RKO (cell line): ENCODE measurements at places on chromosomes 4 and X.

- no peak for DNase-seq
Measured at GRCh38 chr4:22343606-22344005, 172.3 kb downstream of the ADGRA3 start.

- no peak for DNase-seq
Measured at GRCh38 chr4:175371091-175371490, 441.0 kb downstream of the GPM6A start.

- no peak for DNase-seq
Measured at GRCh38 chrX:52870046-52870445, 2.2 kb upstream of the XAGE3 start.

DNA sequence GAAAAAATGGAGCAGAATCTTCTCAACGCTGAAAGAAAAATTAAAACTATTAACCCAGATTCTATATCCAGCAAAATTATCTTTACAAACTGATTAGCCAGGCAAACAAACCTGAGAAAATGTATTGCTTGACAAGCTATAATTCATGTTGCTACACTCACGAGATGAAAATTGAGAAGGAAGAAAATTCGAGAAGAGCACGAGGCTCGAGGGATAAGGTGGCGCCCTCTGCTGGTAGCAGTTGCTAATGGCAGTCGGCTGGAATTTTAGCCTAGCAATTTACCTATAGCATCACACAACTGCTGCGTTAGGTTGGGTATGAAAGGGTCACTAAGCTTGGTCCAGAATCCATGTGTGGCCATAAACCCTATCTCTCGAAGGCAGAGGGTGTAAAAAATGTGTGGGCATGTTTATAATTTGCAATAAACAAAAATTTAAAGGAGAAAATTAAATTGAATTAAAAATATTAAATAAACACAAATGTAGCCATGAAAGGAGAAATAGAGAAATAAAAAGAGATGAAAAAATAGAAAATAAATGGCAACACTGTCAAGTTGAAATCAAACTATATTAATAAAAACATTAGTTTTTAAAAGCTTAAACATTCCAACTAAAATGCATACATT lies 126.6 kb downstream of the PPP4R3C start:
- DNase-seq: peak; percentile 78

DNA sequence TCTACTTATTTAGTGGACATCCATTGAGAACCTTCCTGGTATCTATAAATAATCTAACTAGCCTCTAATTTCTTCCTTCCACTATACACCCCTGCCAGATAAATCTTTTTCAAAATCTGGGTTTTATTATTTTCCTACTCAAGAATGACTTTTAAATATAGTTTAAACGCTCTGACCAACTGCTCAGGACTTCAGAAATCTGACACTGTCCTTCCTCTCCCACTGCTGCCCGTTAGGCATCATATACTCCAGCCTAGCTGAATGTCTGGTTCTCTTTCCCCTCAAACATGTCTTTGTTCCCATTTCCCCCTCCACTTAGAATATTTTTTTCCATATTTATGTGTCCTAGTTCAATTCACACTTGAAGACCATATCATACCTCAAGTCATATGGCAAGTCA lies 35.2 kb upstream of the CBLL2 start:
- DNase-seq: no peak

DNA sequence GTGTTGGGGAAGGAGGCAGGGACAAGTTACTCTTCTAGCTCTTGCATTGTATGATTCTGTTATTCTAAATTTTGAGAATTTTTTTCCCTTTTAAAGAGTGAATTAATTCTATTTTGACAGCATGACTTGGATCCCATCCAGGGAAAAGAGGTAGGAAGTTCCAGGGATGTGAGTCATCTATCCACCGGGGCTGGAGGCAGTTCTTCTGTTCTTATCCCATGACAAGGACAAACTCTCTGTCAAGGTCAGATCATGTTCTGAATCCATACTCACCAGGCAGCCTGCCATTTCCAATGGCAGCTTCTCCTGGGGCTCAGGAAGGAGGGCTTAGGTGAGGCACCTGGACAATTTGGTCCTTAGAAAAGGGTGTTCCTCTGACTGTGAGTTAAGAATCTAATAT lies 132.0 kb upstream of the MED14 start:
- DNase-seq: peak; percentile 57

DNA sequence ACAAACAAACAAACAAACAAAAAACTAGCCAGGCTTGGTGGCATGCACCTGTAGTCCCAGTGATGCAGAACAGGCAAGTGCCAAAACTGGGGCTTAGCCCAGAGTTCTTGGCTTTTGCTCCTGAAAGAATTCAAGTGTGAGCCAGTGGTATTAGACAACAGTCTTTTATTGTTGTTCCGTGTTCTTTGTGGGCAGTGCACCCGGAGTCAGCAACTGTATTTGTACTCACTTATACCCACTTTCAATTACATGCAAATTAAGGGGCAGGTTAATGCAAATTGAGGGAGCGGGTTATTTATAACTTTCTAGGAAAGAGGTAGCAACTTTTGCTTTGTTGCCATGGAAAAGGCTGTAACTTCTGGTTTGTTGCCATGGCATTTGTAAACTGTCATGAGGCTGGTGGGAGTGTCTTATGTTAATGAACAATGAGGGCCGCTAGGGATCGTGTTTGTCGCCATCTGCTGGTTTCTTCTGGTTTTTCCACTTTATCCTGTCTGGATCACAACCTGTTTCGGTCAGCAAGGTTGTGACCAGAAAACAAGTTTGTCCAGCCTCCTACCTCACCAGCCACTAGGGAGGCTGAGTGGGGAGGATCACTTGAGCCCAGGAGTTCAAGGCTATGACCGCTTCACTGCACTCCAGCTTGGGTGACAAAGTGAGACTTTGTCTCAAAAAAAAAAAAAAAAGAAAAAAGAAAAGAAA lies 88.8 kb upstream of the ESX1 start:
- DNase-seq: peak; percentile 77

- DNase-seq: no peak
Measured at GRCh38 chrX:150298841-150299551, 64.1 kb upstream of the MAMLD1 start.

- DNase-seq: no peak
Measured at GRCh38 chr4:135282676-135283075, 1081.1 kb upstream of the PABPC4L start.

GRCh38 chr4:17560065-17560673 lies 16.8 kb upstream of the LAP3 start:
- no peak for DNase-seq

DNA sequence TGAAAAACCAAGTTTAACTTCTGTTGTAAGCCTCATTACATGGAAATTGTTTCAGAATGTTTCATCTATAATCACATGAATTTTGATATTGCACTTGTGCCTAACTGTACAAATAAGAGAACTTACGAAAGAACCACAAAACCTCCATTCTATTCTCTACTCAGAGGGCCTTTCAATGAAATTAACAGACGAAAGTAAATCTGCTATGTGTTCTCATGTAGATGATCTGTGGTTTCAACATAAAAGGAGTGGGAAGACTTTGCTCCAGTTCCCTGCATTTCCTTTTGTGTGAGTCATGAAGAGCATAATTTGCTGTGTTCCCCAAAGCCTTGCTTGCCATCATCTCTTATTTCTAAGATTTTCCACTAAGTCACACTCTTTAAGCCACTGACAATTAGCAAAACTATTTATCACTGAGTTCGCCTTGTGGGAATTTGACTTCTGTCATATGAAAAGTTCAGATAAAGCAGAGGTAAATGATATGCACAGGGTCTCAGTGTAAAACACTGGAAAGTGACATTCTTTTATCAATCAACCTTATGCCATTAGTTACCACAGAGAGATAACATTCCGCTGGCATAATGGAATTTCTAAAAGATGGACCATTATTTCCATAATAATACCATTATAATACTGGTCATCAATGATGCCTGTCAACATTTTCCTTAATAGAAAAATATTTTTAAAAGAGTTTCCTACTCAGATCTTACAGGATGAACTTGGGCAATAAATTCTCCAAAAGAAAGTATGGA lies 329.8 kb downstream of the NR3C2 start:
- DNase-seq: peak; percentile 22

DNA sequence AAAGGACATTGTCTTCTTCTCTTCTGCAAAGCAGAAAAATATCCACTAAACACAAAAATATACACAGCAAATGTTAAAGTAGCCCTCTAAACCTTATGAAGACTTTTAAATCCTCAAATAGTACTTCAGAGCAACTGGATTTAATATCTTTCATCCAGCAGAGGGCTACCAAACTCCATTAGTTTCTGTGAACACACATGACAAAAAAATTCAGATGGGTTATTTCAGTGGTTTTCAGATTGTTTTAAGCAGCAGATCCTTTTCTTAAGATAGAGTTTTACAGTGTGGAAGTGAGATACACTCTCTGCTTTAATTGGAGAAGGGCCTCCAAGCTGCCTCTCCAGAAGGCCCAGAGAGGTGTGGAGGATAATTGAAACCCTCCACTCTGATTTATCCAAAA lies 56.7 kb downstream of the ANK2 start:
- peak; percentile 63 for DNase-seq

- DNase-seq: peak; percentile 36
Measured at GRCh38 chrX:106039920-106040319, 1.4 kb upstream of the SERPINA7 start.

GRCh38 chrX:108332281-108332680 lies 105.9 kb downstream of the COL4A6 start:
- DNase-seq: no peak

DNA sequence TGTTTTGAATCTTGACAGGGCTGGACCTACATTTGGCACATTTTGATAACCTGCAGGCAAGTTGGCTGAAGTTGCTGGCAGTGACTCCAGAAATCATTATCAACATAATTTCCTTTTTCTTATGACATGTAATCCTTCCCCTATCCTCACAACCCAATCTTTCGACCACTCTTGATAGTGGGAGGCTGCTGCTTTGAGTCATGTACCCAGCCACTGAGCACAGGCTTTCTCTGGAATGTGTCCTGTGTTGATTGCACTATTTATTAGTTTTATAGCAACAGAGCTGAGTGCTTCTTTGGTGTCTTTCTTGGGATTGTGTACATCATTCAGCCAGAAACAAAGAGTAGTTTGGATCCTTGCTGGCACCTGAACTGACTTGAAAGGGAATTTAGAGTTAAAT lies 183.1 kb upstream of the LEF1 start:
- DNase-seq: no peak

- no peak for DNase-seq
Measured at GRCh38 chrX:50813843-50814661, at the start of gene SHROOM4. Gene SHROOM4 (minus strand): TSS chrX:50814194. CDS start chrX:50814018, 176 bp downstream.

GRCh38 chr4:13881892-13882291 lies 254.4 kb upstream of the BOD1L1 start:
- DNase-seq: no peak

- DNase-seq: no peak
Measured at GRCh38 chrX:22037911-22038537, 5.9 kb downstream of the PHEX start.

GRCh38 chr4:99998062-99998867 lies 48.2 kb upstream of the H2AZ1 start:
- peak; percentile 66 for DNase-seq

DNA sequence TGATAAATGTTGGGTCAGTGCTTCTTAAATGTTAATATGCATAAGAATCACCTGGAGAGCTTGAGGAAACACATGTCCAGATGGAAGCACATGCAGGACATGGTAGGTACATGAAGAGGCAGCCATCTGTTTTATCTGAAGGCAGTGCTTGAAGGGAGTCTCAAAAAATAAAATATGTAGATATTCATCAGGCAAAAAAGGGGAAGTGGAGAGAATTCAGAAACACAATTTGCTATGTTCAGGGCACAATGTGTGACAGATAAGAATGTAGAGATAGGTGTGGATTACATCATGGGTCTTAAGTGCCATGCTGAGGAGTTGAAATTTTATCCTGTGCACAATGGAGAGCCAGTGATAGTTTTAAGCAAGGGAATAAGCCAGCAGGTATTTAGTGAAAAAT lies 59.6 kb upstream of the CASK start:
- DNase-seq: no peak

GRCh38 chr4:173746424-173746823 lies 216.4 kb upstream of the HAND2 start:
- DNase-seq: no peak

GRCh38 chr4:139890816-139891215 lies 225.2 kb downstream of the MGST2 start:
- peak; percentile 35 for DNase-seq
